ENCODE measurements at places on chromosomes 1 and 21.

GRCh38 chr1:27135541-27136235 lies 19.2 kb downstream of the SLC9A1 start:
- no peak for DNase-seq

GRCh38 chr1:195794225-195794624 lies 814.0 kb downstream of the KCNT2 start:
- DNase-seq: no peak

DNA sequence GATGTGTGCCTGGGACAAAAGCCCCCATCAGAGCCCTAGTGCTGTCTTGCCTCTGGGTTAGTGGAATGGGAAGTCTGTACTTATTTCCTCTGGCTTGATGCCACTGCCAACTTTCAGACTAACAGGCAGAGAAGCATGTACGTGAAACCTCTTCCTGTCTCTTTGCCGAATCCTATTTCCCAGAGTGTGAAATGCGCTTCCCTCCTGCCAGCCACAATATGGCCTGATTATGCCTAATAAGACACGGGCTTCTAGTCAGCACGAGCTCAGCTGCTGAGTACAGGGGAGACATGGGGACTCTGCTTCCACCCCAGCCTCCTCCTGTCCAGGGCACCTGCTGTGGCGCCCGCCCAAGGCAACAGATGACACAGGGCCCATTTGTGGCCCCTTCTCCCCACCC lies 111.4 kb downstream of the KCND3 start:
- DNase-seq: no peak

- DNase-seq: no peak
These were observed 1.1 kb upstream of the GADD45A start for GRCh38 chr1:67683766-67684525.

GRCh38 chr21:45253180-45253579 lies 34.5 kb downstream of the POFUT2 start:
- DNase-seq: no peak

DNA sequence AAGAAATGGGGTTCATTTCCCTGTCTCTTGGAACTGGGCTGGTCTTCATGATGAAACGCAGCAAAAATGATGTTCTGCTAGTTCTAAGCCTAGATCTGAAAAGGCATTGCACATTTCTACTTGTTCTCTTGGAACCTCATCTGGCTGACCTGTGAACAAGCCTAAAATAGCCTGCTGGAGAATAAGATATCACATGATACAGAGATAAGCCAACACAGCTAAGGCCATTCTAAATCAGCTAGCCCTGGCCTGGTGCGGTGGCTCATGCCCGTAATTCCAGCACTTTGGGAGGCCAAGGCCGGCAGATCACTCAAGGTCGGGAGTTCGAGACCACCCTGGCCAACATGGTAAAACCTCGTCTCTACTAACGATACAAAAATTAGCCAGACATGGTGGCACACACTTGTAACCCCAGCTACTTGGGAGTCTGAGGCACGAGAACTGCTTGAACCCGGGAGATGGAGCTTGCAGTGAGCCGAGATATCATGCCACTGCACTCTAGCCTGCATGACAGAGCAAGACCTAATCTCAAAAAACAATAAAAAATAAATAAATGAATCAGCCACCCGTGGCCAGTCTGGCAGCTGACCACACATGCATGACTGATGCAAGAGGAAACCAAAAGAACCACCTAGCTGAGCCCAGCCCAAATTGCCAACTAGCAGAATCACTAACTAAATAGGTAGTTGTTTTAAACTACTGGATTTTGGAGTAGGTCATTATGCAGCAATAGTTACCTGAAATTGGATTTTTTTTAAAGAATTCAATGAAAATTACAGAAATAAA lies 18.0 kb downstream of the CD244 start:
- no peak for DNase-seq

- DNase-seq: no peak
These were observed 5.9 kb upstream of the PRKAA2 start for GRCh38 chr1:56639211-56639610.

GRCh38 chr1:193123751-193124150 lies 1.9 kb downstream of the CDC73 start:
- DNase-seq: no peak

DNA sequence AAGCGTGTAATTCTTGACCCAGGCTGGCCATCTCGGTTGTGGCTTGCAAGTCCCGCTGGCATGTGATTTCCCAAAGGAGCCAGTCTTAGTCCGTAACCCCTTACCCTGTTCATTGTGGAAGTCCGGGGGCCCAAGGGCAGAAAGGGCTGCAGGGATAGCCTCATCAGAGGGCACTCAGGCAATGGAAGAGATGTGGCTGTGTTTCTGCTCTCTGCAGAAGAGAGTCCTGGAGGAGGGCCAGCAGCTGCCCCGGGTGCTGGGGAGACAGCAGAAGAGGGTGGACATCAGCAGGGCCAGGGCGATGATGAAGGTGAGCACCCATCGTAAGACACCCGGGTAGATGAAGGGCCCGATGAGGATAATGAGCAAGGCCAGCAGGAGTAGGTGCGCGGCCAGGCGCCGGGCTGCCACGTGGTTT lies 830 bp downstream of the RNF186 start:
- no peak for DNase-seq

- DNase-seq: no peak
These were observed 2.7 kb upstream of the CDC42BPA start for GRCh38 chr1:227321035-227321434.

- DNase-seq: no peak
These were observed 62.5 kb downstream of the COQ8A start for GRCh38 chr1:227002531-227003049.

DNA sequence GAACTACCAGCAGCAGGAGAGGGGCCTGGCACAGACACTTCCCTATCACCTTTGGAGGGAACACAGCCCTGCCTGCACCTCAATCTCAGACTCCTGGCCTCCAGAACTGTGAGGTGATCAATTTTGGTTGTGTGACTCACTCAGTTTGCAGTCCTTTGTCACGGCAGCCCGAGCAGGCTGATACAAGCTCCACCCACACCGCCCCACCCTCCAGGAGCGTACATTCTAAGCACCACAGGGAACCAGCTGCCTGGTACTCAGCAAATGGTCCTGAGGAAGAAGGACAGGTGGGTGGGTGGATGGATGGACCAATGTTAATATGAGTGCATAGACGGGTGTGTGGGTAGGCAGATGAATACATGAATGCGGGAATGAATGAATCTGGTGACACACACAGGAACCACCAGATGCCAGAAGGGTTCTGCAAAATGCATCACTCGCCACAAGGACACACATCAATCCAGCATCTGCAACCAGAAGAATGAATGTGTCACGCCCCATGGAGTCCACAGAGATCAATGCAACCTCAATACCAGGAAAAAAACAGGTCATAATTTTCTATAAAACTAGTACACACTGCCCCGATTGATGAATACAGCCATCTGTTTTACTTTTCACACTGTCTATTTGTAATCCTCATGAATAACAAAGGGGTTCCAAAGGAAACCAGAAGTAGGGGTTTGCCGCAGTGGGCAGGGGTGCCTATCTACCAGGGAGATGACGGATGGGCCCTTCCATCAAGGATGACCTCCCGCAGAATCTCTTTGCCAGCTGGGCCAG lies 284.5 kb downstream of the NPHP4 start:
- no peak for DNase-seq

GRCh38 chr1:24426744-24427544 lies 11.3 kb downstream of the NIPAL3 start:
- no peak for DNase-seq

- DNase-seq: no peak
These were observed 385.9 kb downstream of the PCP4 start for GRCh38 chr21:40253112-40253511.

DNA sequence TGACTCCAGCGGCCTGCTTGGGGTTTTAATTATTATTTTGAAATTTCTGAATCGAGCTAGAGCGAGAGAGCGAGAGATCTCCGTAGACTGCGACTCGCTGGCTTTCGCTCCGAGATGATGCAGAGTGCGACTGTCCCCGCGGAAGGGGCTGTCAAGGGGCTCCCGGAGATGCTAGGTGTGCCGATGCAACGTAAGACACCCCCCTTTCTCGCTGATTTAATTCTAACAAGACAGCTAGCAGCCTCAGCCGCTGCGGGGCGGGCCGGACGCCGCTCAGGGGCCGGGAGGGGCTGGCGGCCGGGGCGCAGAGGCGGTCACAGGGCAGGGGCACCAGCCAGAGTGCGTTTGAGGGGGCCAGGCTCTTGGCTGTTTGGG lies 339 bp downstream of the LHX4 start:
- no peak for DNase-seq

- no peak for DNase-seq
These were observed 112.3 kb upstream of the ZRANB2 start for GRCh38 chr1:71193153-71193552.

DNA sequence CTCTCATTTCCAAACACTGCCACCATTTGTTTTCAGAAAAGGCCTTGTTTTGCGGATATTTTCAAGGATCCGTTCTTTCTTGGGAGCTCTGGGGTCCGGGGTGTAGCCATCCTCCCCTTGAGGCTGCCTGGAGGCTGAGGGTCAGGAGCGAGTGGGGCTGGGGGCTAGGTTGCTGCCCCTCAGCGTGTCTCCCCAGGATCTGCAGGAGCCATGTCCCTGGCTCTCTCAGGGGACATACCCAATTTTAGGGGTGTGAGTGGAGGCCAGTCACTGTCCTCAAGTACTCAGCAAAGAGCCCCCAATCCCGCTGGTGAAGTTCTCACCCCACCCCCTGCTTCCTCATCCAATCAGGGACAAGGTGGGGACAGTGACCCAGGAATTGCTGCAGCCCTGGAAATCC lies 15.0 kb upstream of the PRDM16 start:
- no peak for DNase-seq

DNA sequence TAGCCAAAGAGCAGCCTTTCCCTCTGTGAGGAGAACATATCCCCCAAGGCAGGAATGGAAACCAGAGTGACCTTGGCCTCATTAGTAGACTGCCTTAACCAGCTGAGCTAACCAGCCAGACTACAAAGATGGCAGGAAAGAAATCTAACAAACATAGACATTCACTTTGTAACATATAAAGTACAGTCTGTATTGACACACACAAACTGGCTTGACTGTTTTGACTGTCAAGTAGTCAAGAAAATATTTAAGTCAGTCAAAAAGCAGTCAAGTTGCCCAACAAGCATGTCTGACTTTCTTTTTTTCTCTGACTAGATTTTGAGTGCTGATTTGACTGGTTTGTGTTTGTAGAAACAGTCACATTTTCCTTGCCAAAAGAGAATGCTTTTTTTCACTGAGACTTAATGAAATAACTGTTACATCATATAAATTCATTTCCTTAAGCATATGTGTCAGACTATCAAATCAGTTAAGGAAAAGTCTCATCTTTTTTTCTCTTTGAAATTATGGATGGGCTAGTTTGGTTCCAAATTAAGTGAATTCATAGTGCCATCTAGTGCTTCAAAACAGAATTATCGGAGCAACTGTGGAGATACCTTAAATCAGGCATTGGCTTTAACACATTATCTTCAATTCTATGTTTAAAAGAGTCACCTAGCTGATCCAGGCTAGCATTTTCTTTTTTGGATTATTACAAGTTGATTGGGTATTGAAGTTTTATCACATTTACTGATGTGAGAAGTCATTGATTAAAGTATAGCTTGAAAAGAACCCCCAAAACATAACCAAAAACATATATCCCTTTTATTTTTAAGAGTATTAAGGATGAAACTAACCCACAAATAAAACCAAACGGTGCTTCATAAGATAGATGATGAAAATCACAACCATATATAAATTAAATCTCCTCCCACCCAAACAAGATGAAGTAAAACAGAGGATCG lies 75.0 kb downstream of the ATP6V1G3 start:
- DNase-seq: no peak

DNA sequence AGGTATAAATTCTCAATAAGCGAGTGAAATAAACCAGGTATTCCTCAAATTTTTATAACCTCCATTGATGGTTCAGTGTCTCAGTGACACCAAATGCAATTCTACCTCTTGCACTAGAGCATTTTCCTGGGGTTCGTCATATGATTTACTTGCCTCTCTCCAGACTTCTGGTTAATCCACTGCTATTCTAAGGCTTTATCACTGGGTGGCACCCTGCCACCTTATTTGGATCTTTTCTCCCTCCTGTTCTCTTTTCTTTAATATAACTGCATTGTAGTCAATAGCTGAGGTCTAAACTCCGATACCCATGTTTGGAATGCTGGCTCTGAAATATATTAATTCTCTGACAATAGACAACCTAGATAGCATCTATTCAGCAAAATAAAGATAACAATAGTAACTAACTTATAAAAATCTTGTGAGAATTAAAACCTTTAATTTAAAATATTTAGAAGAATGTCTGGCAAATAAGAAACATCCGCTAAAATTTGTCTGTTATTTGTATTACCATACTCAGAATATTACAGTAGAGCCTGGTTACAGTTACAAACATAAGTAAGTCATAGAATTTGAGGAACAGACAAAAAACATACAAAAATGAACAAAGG lies 436.4 kb downstream of the PLA2G4A start:
- peak; percentile 61 for DNase-seq

GRCh38 chr1:83555871-83556270 lies 443.1 kb downstream of the TTLL7 start:
- DNase-seq: no peak

GRCh38 chr1:207902566-207902965 lies 8.4 kb downstream of the CD34 start:
- no peak for DNase-seq

DNA sequence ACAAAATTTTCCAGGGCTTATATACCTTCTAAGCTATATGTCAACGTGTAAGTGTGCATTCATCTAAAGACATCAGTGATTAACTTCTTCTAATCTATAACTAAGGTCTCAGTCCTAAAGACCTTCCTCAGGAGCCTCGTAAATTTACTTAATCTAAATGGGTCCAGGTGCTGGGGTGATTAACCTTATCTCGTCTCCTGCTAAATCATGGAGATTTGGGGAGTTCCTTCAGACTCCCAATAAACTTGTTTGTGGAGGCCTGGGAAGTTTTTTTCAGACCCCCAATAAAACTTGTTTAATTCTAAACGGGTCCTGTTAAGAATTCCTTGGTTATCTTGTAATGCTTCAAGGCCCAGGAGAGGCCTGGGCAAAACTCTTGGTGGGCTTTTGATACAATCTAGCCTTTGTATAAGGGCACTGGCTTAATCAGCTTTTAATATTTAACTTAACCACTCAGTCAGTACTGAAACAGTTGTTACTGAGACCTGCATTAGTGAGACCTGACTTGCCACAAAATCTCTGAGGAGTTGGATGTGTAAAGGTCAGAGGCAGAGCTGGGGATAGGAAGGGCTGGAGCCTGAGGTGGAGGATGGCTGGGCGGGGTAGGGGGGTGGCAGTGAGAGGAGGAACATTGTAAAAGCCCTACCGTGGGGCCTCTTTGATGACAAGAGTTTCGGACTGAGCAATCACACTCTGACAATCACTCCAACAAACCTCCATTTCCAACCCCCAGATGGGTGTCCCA lies 6.2 kb upstream of the HMGCS2 start:
- no peak for DNase-seq

- no peak for DNase-seq
These were observed 2.7 kb upstream of the NPHP4 start for GRCh38 chr1:5994713-5995621.

Measured in cerebellar nuclear complex (tissue), 1 donor.